ENCODE measurements at places on chromosomes 2 and 18.

DNA sequence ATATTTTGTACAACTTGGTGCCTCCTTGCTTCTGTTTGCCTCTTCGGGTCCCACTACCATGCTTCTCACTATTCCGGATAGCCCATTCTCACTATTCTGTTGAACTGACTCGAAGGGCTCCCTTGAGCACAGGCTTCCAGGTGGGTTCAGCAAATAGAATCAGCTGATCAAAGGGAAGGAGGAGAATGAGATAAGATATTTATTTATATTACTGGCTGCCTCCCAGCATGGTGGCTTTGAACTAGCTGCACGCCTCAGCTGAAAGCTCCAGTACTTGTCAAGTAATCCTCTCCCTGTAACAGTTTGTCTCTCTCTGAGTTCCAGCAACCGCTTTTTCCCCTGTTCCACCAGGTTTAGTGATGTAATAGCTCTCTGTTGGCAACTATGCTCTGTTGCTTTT lies 187.8 kb upstream of the HNRNPA3 start:
- DNase-seq: no peak

DNA sequence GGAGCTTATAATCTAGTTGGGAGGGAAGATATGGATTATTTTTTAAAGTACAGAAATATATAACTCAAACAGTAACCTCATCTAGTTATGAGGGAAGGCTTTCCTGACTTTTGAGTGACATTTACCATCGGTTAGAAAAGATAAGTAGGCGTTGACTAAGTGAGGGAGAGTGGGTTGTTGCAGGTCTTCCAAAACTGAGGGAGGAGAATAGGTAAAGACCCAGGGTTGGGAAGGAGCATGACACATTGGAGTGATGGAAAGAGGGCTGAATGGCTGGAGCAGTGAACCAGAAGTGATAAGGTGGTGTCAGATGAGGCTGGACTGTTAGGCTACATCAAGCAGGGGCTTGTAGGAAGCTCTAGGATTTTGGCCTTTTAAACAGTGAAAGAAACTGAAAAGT lies 10.6 kb upstream of the NUP35 start:
- DNase-seq: no peak

- no peak for DNase-seq
These were observed 29.8 kb downstream of the LRP1B start for GRCh38 chr2:142100970-142101369.

- DNase-seq: no peak
These were observed 116.6 kb upstream of the CNTNAP5 start for GRCh38 chr2:123908522-123908921.

DNA sequence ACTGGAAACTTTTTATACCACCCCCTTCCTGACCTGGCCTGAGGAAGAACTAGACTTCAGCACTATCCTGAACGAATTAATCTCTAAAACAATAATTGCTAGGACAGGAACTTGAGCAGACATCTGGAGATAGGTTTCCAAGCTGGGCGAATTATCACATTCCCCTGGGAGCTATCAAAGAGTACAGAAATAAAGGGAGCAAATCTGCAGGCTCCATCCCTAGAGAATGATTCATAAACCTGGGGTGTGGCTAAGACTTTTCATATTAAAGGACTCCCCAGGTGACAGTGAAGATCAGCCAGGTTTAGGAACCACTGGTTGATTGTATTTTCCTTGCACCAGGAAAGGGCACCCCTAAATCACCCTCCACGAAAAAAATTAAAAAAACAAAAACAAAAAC lies 105.6 kb upstream of the NOL4 start:
- no peak for DNase-seq

DNA sequence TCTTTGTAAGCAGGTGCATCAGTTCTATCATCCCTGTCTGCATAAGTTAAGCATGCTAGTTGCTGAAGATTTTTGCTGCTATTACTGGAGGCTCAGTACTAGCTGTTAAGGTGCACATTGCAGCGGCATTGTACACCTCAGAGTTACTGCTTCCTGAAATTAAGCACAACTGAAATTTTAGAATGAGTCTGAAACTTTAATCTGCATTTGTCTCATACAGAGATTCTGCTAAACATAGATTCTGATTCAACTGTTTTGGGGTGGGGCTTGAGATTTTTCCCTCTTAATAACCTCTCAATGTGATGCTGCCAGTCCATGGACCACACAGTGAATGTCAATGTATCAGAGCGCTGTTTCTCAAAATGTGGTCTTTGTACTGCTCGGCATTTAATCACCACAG lies 585.7 kb upstream of the GCFC2 start:
- no peak for DNase-seq

DNA sequence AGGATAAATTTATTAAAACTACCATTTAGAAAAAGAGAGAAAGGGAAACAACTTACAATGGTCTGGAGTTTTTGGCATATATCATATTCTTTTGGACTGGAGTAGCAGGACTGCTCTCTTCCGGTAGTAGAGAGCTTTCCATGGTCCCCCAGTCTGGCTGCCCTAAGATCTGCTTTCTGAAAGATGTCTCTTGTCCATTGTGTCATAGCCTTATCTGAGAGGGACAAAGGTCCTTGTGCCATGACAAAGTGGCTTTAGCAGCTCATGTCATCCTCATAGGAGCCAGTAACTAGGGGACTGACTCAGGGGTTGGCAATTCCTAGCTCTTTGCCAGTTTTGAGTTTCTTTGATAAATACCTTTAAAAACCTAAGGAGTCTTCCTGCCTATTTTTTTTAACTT lies 505.5 kb upstream of the ZEB2 start:
- no peak for DNase-seq

- no peak for DNase-seq
These were observed 15.4 kb downstream of the SLC35F5 start for GRCh38 chr2:113741091-113741490.

- DNase-seq: no peak
These were observed 179.4 kb downstream of the DOK6 start for GRCh38 chr18:69580107-69580506.

GRCh38 chr18:6270771-6271216 lies 143.9 kb downstream of the L3MBTL4 start:
- no peak for DNase-seq

- DNase-seq: peak; percentile 73
These were observed 812 bp downstream of the SOWAHC start for GRCh38 chr2:109614715-109615636.

DNA sequence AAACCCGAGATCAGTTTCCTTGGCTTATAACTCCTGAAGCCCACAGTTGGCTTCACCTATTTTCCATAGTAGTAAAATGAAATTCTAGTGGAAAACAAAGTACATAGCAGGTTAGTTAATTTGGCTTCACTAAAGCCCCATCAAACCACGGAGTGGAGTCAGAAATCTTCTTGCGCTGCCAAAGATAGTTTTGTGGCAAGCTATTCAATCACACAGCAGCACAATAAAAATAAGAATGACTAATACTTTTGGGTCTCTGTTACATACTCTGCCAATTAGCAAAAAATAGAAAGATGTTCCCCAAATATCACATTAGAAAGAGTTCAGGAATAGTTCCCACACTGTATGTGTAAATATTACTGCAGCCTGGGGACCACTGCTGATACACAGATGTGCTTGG lies 175.2 kb upstream of the NOL4 start:
- DNase-seq: no peak

DNA sequence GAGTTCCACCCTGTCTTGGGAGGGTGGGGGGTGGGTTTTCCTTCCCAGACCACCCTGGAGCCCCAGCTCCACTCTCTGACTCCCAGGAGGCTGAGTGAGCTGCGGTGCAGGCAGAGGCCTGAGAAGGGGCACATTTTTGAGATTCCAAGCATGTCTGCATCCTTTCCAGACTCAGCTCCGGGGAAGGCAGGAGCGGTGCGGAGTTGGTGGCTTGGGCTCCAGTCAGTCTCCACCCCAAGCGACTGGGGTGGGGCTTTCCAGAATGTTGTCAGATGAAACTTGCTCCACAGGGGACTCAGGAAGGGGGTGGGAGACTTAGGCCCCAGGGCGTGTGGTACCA lies 44.2 kb upstream of the HS6ST1 start:
- no peak for DNase-seq

Measured in muscle of back (tissue), 13 donors.